ENCODE measurements at places on chromosomes 12 and 14. TPM values are rescaled to one million over a fixed set of nuclear protein-coding genes. Genes with fewer than 3 reads are reported as not detected.

DEPDC4 gene
- 3.7 TPM for polyA plus RNA-seq

NYNRIN gene
- polyA plus RNA-seq = 35.0 TPM

SOX5 gene
- 20.3 TPM for polyA plus RNA-seq

WNT1 gene
- 2.0 TPM for polyA plus RNA-seq

MGAT4C gene
- 10.4 TPM for polyA plus RNA-seq

KRT77 gene
- polyA plus RNA-seq = 2.2 TPM

SYCP3 gene
- 2.1 TPM for polyA plus RNA-seq

ASPG gene
- 1.6 TPM for polyA plus RNA-seq

HOXC12 gene
- not detected for polyA plus RNA-seq

CSRP2 gene
- 64.6 TPM for polyA plus RNA-seq

TAS2R46 gene
- polyA plus RNA-seq = not detected

GSKIP gene
- polyA plus RNA-seq = 23.6 TPM

RBMS2 gene
- polyA plus RNA-seq = 13.0 TPM

PRIMA1 gene
- 18.4 TPM for polyA plus RNA-seq

IL25 gene
- polyA plus RNA-seq = not detected

AMN gene
- 2.6 TPM for polyA plus RNA-seq

CNTN1 gene
- polyA plus RNA-seq = 287 TPM

CCDC197 gene
- polyA plus RNA-seq = not detected

PIP4K2C gene
- polyA plus RNA-seq = 20.7 TPM

PKP2 gene
- 18.7 TPM for polyA plus RNA-seq

IKZF4 gene
- polyA plus RNA-seq = 16.8 TPM

EFS gene
- 42.7 TPM for polyA plus RNA-seq

DPPA3 gene
- polyA plus RNA-seq = not detected

TNS2 gene
- 142 TPM for polyA plus RNA-seq

CISTR gene
- polyA plus RNA-seq = 1.2 TPM

Measured in spinal cord (tissue), 10 donors.